Myocyte (in vitro differentiated cells): ENCODE measurements at places on chromosomes 12 and 14. TPM values are rescaled to one million over a fixed set of nuclear protein-coding genes. Genes with fewer than 3 reads are reported as not detected.

Gene VWF
- 0.16 TPM in 2 replicates for total RNA-seq

Gene THAP2
- total RNA-seq, result 10.6 and 11.8 TPM in 2 replicates

Gene RASAL1
- not detected in 2 replicates for total RNA-seq

Gene PRH2
- total RNA-seq, result not detected in 2 replicates

Gene LMNTD1
- total RNA-seq, result not detected in 2 replicates

Gene SSPN
- 79.5 and 120 TPM in 2 replicates for total RNA-seq

Gene ZFYVE21
- total RNA-seq, result 48.2 and 50.1 TPM in 2 replicates

DNA sequence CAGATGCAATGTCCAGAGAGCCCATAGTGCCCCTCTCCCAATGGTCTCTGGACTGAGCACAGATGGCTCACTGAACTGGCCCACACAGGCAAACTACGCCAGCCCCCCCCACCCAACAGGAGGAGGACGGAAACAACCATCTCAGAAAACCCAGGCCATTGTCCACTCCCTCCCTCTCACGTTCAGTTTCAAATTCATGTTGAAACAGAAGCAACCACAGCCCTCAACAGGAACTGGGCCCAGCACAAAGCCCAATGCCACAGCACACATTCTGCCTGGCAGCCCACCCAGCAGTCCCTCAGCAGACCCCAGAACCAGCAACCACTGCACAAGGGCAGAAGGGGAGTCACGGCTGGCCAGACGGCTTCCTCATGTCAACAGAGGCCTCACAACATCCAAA is 10.6 kb downstream of the CCDC88C start:
- DNase-seq, result no peak

DNA sequence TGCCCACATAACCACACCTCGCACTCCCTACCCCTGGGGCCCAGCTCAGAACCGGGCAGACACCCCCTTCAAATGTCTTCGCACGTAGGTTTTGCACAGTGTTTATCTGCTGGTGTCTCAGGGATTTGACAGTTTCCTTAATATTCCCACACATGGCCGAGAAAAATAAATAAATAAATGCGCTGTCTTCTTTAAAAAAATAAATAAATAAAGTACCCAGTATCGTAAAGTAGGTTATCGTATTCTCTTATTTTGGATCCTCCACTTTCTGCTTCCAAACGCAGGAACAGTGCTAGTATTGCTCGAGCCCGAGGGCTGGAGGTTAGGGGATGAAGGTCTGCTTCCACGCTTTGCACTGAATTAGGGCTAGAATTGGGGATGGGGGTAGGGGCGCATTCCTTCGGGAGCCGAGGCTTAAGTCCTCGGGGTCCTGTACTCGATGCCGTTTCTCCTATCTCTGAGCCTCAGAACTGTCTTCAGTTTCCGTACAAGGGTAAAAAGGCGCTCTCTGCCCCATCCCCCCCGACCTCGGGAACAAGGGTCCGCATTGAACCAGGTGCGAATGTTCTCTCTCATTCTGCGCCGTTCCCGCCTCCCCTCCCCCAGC is 710 bp upstream of the FOS start:
- DNase-seq, result peak; percentile 68

DNA sequence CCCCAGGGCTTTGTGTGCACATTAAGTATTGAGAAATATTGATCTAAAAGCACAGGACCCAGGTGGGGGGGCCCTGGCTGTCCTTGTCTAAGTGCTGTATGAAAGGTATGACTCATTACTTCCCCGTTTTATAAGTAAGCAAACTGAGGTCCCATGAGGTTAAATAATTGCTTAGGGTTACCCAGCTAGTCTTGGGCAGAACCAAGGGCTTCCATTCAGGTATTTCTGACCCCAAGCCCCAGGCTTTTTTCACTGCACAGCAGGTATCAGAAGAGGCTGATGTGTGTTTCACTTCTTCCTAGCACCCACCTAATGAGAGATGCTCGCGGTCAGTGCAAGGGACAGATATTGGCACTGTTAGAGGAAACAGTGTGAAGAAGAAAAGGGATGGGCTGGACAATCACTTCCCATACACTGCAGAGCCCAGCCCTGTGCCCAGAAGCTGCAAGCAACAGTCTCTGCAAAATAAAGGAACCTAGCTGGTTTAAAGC is 4.7 kb upstream of the TC2N start:
- no peak for DNase-seq

DNA sequence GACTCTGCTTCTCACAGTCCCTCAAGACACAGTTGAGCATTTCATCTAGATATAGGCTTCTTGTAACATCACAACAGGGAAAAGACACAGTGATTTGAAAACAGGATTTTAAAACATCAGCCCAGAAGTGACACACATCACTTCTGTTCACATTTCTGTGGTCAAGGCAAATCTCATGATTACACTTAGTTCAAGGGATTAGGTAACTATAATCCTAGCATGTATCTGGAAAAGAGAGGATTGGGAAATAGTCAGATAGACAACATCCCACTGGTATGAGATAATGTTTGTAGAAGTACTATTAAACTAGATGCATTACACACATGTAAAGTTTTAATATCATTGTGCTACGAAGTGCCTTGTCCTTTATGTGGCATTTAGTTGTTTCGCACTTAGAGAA is 252.6 kb upstream of the PRKD1 start:
- no peak for DNase-seq

GRCh38 chr12:71780237-71780822 is 25.7 kb downstream of the RAB21 start:
- DNase-seq, result peak; percentile 46

GRCh38 chr12:28257411-28257810 is 67.2 kb downstream of the CCDC91 start:
- no peak for DNase-seq

- no peak for DNase-seq
These were observed 769 bp upstream of the SLC39A5 start for GRCh38 chr12:56229082-56229481.
